ENCODE measurements at places on chromosomes 7 and 10.

DNA sequence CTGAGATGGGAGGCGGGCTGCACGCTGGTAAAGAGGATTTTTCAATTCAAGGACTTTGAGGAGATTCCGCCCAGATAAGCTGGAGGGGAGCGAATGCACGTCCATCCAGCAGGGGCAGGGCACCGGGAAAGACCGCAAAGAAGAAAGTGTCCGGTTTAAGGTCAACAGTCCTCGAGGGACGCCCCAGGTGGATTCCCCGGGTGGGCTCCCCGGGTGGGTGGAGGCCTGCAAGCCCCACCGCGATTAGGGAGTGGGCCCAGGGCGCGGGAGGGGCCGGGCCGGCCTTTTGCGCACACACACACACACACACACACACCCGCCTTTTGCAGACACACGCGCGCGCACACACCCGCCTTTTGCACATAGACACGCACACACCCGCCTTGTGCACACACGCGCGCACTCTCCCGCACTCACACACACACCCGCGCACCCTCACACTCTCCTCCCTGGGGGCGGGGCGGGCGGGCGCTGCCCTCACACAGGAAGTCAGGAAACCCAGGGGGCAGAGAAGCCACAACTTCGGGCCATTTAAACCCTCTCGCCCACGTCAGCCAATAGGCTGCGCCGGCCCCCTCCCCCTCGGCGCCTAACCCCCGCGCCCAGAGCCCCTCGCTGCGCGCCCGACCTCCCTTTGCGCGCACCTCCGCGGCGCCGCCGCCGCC lies 615 bp downstream of the ARHGAP12 start:
- DNase-seq = peak; percentile 46

DNA sequence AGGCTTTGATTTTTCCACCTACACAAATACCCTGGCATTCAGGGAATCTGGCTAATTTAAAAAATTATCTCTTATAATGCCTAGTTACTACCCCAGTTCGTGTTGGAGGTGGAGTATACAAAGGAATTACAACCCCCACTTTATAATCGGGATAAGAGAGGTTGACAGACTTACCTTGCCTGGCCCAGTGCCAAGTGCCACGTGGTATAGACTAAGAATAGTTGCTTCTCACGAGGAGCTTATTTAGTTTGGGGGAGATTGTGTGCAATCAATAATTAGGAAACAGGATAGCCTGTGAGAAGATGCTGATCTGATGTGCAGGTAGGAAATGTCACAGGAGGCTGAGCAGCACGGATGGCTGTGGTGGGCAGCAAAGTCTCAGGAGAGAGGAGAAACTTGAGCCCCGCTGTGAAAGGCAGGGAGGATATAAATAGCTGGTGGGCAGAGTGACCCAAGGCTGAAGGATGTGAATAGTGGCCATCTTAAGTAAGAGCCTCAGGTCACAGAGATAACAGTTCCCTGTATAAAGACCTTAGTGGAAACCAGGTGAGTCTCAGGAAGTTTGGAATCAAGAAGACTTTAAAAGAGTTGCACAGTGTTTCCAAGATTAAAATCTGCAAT lies 11.3 kb upstream of the ATXN7L1 start:
- no peak for DNase-seq

GRCh38 chr7:97635622-97636021 lies 96.3 kb upstream of the TAC1 start:
- no peak for DNase-seq

DNA sequence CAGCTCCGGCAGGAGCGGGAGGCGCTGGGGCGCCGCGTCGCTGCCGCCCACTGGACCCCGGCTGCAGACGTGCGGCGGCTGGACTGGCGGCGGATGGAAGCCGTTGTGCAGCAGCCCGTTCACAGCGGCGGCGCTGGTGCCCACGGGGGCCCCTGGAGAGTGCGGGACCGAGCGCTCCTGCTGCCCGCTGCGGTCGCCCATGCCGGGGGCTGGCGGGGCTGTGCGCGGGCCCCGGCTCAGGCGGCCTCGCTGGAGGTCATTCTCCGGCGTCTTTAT lies 413 bp downstream of the PANK1 start:
- no peak for DNase-seq

GRCh38 chr7:108497082-108497725 lies 28.7 kb downstream of the PNPLA8 start:
- peak; percentile 72 for DNase-seq

DNA sequence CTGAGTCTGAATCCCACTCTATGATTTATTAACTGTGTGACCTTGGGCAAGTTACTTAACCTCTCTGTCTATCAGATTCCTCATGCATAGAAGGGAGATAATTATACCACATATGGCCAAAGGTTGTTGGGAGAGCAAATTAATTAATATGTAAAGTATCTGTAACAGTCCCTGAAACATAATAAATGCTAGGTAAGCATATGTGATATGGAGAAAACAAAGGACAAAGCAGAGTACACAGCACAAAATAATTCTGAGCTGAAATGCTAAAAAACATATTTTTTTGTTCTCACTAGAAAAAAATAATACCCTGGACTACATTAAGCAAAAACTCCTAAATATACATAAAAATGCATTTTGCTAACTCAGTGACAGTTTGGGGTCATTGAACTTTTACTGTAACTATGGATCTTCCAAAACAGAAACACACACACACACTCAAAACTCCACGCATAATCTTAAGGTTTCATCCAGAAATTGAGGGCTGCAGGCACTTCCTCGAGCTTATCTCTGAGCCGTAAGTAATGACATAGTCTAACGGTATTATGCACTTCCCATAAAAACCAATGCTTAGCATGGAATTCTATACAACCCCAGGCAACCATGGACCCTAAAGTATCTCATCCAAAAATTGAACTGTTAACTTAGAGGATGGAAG lies 201.7 kb upstream of the PTN start:
- DNase-seq = no peak

GRCh38 chr7:2732388-2732787 lies 44.4 kb downstream of the AMZ1 start:
- DNase-seq = no peak

DNA sequence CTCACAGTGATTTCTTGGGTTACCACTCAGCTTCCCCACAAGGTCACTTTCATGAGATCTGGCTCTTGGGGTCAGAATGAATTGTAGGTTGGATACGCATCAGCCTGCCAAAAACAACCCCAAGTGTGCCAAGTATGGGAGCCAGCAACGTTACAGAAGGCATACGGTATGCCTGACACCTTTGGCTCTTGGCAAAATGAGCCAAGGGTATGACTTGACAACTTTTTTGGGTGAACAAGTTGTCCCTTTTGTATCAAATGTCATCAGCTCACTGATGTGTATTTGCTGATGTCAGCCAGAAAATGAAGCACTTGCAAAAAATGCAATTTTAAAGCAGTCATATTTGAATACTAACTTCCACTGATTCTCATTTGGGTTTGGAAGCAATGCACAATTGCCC lies 168.4 kb downstream of the CACNB2 start:
- peak; percentile 42 for DNase-seq

DNA sequence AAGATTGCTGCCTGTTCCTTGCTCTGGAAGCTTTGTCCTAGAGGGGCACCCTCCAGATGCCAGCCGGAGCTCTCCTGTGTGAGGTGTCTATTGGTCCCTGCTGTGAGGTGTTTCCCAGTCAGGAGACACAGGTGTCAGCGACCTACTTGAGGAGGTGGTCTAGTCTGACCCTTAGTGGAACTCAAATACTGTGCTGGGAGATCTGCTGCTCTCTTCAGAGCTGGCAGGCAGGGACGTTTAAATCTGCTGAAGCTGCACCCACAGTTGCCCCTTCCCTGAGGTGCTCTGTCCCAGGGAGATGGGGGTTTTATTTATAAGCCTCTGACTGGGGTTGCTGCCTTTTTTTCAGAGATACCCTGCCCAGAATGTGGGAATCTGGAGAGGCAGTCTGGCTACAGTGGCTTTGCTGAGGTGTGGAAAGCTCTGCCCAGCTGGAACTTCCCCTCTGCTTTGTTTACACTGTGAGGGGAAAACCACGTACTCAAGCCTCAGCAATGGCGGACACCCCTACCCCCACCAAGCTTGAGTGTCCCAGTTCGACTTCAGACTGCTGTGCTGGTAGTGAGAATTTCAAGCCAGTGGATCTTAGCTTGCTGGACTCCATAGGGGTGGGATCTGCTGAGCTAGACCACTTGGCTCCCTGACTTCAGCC lies 119.2 kb downstream of the PPP1R9A start:
- no peak for DNase-seq

- no peak for DNase-seq
These were observed 199.0 kb upstream of the GRB10 start for GRCh38 chr7:50981743-50982142.

- DNase-seq = no peak
These were observed 38.5 kb downstream of the GHRHR start for GRCh38 chr7:31002256-31002655.

DNA sequence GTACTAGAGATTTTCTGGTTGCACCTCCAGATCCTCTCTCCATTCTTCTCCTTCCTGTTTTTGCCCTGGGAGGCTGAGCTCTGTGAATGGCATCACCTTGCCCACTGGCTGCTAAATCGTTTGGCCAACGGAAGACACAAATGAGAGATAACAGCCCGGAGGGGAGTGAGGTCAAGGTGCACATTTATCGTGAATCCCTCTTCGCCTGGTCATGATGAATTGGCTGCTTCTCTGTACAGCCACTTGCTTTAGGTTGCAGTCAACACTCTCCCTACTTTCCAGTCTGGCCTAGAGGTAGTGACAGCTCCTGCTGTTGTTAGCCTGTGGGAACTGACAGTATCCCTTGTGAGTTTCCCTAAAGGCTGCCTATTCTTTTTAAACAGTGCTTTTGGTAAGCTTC lies 85.4 kb upstream of the CHCHD3 start:
- DNase-seq = no peak

- no peak for DNase-seq
These were observed 743 bp downstream of the MKI67 start for GRCh38 chr10:128125416-128125943.

- no peak for DNase-seq
These were observed 43.4 kb downstream of the ZNF117 start for GRCh38 chr7:64947252-64948000.

- DNase-seq = peak; percentile 38
These were observed 41.6 kb upstream of the AQP1 start for GRCh38 chr7:30869794-30870611.

DNA sequence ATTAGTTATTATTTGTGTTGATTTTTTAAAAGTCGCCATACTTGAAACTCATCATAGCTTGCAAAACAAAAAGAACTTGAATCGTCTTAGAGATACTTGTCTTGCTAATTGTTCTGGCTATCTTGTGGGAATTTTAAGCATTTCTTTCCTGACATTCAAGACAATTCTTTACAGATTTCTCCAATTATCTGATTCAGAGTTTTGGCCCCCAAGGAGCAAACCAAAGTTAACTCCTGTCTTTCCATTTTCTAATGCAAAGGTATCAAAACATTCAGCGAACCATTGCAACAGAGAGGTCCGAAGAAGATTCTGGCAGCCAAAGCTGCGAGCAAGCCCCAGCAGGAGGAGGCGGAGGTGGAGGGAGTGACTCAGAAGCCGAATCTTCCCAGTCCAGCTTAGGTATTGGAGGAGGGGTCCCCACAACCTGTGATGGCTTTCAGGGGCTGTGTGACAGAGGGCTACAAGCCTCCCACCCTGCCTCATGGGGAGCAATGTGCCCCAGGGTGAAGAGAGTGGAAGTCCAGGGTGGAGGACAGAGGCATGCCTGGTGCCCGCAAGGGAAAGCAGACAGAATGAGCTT lies 119.4 kb upstream of the STK17A start:
- DNase-seq = peak; percentile 33

GRCh38 chr7:49174396-49174795 lies 250.0 kb downstream of the CDC14C start:
- no peak for DNase-seq

DNA sequence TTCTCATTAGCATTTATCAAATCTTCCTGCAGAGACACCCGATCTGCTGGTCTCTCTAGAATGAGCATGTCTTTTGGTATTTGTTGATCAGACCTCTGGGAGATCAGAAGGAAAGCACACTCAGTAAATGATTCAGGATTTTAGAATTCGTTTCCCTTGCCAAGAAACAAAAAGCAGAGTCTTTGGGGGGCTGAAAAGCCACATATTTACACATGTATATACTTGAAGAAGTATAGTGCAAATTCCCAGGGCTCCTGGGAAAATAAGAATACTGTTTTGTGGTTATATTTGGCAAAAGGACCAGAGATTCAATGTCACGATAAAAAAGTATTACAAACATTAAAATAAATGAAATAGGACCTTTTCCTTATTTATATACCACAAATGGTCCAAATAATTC lies 100.2 kb downstream of the AGMO start:
- DNase-seq = no peak

- DNase-seq = peak; percentile 66
These were observed 727.3 kb downstream of the AUTS2 start for GRCh38 chr7:70325509-70326101.

GRCh38 chr7:24857623-24858022 lies 100.4 kb upstream of the GSDME start:
- no peak for DNase-seq

- no peak for DNase-seq
These were observed 6.0 kb upstream of the CCDC136 start for GRCh38 chr7:128785738-128786137.

DNA sequence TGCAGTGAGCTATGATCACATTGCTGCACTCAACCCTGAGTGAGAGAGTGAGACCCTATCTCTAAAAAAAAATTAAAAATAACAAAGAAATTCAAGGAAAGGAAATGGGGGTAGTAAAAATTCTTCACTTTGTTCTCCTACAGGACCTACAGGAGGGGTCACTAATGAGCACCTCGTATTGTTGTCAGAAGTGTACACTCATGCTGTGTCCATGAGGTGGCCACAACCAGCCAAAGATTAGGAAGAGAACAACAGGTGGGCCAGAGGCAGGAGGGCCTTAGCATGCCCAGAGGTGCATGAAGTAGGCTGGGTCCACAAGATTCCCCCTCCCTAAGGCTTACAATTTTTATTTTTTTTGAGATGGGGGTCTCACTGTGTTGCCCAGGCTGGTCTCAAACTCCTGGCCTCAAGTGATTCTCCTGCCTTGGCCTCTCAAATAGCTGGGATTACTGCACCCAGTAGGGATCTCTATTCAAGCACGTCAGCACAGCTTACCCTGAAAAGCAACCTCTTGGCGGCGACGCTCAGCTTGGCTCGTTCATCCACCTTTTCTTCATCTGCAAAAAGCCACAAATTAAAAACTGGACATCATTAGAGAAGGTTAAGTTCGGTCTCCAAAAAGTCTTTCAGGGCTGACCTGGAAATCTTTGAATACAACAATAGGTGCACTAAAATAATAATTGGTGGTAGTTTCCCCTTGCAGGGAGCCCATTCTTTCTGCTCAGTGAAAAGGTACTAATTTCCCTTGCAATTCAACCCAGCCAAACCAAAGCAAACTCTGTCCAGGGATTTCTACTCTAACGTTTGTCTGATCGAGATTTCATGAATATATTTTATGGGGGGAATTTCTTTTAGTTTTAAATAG lies 104.4 kb downstream of the SVIL start:
- DNase-seq = no peak

GRCh38 chr10:42648512-42648911 lies 10.1 kb upstream of the ZNF33B start:
- no peak for DNase-seq

GRCh38 chr10:118332948-118333710 lies 9.0 kb downstream of the FAM204A start:
- no peak for DNase-seq

Measured in G401 (cell line).